Activated CD8-positive, alpha-beta memory T cell treated with anti-CD3 and anti-CD28 coated beads for 1 hour (primary cell): ENCODE measurements at places on chromosomes 2 and 18.

GRCh38 chr18:26741048-26741447 is 124.5 kb downstream of the AQP4 start:
- DNase-seq = no peak

GRCh38 chr2:203059567-203060240 is 45.0 kb downstream of the NBEAL1 start:
- DNase-seq = no peak

DNA sequence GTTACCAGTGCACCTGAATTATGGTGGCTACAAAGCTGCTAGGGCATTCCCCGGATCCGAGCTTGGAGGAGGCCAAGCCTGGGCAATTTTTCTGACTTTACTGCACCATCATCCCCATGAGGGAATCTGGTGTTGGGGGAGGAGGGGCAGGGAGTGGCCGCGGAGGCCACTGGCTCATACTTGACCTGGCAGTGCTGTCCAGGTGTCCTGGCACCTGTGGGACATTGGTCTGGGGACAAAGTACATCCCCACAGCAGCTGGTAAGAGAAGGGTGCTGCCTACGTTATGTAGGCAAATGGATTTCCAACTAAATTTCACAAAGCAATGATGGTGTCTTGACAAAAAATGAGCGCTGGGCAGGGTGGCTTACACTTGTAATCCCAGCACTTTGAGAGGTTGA is 48.3 kb downstream of the KLHL29 start:
- no peak for DNase-seq

- DNase-seq = no peak
Observed at GRCh38 chr2:10242998-10243925, 59.4 kb upstream of the HPCAL1 start.

- DNase-seq = no peak
Observed at GRCh38 chr2:230713331-230714135, 891 bp downstream of the CAB39 start.

GRCh38 chr18:49279041-49279440 is 181.4 kb downstream of the DYM start:
- DNase-seq = no peak

DNA sequence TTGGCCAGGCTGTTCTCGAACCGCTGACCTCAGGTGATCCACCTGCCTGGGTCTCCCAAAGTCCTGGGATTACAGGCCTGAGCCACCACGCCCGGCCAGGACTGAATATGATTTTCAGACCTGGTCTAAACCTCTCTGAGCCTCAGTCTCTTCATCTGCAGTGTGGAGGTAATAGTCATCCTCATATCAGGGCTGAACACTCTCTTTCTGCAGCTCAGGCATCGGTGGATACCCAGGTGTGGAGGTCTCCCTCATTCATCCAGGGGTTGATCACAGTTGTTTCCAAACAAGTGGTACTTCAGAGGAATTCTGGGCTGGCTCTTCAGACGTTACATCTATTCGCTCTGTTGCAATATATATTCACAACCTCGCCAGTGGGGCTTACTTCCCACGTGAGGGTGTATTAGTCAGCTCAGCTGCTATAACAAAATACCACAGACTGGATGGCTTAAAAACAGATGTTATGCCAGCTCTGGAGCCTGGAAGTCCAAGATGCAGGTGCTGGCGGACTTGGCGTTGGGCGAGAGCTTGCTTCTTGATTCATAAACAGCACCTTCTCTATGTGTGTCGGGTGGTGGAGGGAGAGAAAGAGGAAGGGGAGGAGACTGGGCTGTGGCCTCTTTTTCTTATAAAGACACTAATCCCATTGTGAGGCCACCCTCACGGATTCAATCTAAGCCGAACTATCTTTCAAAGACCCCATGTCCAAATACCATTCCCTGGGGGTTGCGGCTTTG is 2.9 kb upstream of the MBP start:
- no peak for DNase-seq

GRCh38 chr2:197992482-197993133 is 188.2 kb downstream of the PLCL1 start:
- no peak for DNase-seq

DNA sequence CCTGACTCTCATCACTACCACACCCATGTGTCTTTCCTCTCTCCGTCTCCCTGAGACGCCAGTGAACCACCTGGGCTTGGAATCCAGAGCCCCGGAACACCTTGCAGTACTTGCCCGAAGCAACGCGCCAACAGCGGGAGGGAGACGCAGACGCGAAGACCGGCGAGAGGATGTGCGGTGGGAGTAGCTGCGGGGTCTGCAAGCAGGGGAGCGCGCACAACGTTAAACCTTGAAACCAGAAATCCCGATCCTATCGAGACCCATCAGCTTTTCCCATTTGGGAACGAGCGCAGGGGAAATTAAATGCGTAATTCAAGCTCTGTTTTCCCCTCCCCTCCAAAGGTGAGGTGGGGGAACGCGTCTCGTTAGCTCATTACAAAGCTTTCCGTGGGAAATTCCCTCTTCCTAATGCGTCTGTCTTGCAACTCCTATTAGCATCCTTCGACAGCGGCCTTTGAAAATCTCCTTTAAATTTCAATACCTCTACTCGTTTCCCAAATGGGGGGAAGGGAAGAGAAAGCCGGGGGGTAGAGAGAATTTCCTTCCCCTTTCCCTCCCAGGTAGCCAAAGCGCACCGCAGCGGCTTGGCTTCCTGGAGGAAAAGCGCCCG is 421 bp upstream of the CNTNAP5 start:
- no peak for DNase-seq

DNA sequence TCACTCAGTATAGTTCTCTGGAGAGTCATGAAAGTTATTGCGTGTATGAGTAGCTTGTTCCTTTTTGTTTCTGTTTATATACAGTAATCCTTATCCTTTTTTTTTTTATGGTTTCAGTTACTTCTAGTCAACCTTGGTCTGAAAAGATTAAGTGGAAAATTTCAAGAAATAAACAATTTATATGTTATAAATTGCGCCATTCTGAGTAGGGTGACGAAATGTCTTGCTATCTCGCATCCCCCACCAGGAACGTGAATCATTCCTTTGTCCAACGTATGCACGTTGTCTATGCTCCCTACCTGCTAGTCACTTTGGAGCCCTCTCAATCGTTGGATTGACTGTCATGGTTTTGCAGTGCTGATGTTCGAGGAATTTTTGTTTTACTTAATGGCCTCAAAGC is 60.4 kb downstream of the FAM117B start:
- no peak for DNase-seq

GRCh38 chr2:136932700-136933099 is 167.4 kb downstream of the THSD7B start:
- no peak for DNase-seq

- DNase-seq = no peak
Observed at GRCh38 chr2:26136451-26136850, 36.4 kb upstream of the GAREM2 start.

GRCh38 chr2:18284331-18284730 is 276.1 kb downstream of the RDH14 start:
- no peak for DNase-seq

DNA sequence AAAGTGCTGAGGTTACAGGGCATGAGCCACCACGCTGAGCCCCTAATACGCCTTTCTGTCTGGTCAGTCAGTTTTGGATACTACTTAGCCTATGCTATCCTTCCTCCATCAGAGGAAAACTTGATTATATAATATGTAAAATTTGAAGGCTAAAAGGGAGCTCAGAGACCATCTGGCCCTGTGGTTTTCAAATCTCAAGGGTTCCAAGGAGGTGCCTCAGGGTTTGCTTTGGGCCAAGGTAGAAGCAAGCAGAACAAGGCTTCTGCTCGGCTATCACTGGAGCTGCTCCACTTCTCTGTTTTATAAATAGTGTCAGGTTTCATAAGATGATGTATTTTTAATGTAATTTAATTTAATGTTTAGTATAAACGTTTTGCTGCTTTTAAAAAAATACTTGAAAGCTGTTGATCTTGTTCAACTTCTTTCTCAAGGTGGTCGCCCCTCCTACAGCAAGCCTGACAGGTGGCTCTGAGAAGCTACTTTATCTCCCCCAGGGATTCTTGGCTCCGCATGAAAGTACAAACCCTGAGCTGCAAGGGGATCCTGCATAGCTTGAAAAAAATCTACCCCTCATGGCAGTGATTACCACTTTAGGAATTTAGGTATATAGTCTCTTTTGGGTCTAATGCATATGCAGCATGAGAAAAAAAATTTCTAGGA is 290.3 kb downstream of the CNTNAP5 start:
- DNase-seq = no peak

GRCh38 chr2:232363784-232364615 is 14.6 kb upstream of the ALPP start:
- DNase-seq = no peak

DNA sequence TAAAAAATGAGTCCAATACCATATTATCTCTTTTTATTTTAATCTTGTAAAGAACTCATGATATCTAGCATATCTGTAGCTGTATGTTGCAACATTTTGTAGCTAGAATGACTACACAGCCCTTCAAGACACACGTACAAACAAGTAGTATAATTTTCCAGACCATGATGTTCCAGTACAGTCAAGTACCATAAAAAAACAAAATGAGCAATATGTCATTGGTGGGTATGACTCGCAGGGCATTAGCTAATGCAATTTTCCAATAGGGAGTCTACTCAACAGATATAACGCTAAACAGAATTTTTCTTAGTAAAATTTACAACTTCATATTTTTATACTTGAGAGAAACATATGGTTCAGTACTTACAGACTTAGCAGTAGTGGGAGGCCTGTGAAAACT is 53.6 kb upstream of the UGP2 start:
- no peak for DNase-seq

DNA sequence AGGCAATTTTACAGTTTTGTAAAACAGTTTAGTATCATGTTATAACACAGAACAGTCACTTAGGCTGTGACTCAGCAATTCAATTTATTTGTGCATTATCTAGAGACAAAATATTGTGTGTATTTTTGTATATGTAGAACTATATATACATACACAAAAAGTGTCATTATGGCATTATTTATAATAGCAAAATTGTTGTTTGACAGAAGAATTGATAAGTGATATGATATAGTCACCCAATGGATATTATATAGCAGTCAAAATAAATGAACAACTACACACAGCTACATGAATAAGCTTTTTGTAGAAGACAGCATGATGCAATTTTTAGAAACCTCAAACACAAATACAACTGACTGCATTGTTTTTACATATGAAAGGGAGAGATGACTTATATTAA is 334.0 kb downstream of the TRIB2 start:
- DNase-seq = no peak

DNA sequence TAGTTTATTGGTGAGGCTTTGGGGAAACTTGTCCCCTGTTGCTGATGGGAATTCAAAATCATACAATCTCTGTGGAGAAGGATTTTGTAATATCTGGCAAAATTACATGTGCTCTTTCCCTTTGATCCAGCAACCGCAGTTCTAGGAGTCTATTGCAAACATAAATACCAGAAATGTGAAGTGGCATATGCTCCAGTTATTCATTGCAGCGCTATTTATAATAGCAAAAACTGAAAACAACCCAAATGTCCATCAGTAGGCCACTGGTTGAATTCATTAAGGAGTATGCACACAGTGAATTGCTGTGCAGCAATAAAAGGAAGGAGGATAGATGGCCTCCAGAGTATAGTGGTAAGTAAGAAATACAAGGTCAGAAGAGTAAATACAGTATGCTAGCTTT is 76.5 kb downstream of the HNRNPLL start:
- DNase-seq = no peak

GRCh38 chr2:156890529-156891148 is 366.9 kb upstream of the GALNT5 start:
- no peak for DNase-seq

DNA sequence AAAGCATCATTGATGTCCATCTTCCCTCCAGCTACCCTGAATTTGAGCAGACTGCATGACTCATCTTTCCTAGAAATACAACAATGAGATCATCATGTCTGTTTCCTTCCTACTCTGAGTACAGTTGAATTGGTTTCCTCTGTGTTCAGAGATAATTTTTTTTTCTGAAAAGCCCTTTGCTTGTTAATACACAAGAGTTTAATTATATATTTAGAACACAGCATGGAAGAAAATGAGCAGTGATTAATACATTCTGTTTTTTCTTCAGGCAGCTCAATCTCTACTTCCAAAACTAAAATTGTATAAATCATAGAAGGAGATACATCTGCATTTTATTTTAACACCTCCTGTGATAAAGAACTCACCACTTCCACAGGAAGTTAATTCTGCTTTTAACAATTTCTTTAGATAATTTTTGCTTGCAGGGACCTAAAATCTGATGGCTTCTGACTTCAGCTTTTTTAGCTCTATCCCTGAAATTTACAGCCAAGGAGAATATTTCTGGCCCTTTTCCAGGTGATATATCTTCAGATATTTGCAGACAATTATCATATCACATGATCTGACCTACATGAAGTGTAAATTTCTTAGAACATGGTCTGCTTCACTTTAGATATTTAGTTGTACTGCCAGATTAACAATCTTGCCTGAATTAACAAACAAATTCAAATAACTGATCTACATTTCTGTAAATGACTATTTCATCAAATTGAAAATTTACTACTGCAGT is 249.0 kb downstream of the TRIB2 start:
- DNase-seq = no peak

GRCh38 chr2:86382108-86382507 is 44.7 kb upstream of the REEP1 start:
- DNase-seq = no peak

- DNase-seq = no peak
Observed at GRCh38 chr2:75007061-75007460, 48.6 kb downstream of the POLE4 start.
